Activated T-helper 1 cell treated with anti-CD3 and anti-CD28 coated beads, Interleukin-2, amount 50 U/mL, for 16 hours (primary cell): ENCODE measurements at places on chromosomes 12 and 14.

GRCh38 chr12:100371146-100371545 is 14.3 kb downstream of the SLC17A8 start:
- DNase-seq, result no peak

GRCh38 chr14:101491841-101492240 is 69.5 kb upstream of the DIO3 start:
- DNase-seq, result no peak

DNA sequence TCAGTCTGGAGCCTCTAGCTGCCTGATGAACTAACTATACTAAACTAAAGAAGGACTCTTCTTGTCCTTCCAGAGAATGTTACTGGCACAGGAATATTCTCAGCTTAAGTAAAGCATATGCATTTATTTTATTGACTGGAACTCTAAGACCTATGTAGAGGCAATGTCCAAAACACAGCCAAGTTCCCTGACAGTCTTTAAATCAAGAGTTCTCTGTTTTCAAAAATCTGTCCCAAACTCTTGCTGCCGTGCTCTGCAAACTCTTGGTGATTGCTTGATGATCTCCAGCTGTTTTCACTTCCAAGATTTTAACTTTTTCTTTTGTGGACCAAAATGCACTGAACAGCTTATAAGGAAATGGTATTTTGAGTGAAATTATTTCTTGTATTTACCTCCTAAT is 67.5 kb upstream of the DAAM1 start:
- DNase-seq, result no peak

DNA sequence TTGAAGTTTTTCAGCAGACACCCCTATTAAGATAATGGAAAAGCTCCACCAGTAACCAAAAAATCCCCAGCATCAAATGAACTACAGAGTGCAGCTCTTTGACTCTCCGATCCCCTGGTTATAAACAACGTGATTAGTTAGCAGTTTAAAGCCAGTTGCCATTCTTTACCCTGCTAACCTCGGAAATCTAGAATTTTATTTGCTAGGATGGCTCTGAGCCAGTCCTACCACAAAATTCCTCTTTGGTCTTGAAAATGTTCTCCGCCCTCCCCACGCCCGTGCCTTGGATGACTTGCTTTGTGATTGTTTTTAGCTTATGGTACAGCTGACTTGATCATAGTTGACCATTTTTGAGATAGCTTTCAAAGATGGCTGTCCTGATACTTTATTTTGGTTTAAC is 1.2 kb downstream of the KLHDC2 start:
- DNase-seq, result no peak

DNA sequence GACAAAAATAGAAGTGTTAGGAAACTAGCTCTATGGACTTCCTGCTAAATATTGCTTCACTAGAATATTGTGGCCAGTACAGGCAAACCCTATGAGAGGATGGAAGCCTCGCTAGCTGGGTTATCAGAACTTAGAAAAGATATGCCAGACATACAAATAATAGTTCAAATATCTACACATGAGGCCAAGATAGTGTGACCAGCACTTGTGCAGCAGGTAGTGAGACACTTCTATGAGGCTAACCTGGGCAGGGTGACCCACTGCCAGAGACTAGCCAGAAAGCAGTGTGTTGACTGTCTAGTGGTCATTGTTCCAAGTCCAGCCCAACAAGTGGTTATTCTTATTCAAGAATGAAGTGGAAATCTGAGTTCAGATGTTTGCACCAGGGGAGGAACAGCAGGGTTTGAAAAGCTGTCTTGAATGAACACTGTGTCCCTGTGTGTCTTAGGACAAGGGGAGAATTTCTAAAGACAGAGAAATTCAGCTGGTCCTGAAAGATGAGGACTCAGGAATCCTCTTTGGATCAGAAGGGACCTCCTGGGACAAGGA is 16.3 kb downstream of the TSPAN8 start:
- DNase-seq, result no peak

DNA sequence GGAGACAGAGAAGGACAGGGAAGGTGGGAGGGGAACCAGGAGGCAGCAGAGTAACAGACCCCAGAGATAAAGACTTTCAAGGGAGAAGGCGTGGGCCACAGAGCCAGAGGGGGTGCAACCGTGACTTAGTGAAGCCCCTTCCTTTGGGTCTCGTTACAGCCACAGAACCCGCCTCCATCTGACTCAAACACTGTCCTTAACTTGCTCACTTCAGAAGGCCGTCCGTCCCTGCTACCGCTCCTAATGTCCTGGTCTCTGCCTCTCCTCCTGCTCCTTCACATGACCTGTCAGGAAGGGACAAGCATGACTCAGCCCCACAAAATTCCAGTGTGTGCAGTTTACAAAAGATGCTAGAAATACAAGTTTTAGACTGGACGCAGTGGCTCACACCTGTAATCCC is 18.0 kb downstream of the RIMBP2 start:
- no peak for DNase-seq

DNA sequence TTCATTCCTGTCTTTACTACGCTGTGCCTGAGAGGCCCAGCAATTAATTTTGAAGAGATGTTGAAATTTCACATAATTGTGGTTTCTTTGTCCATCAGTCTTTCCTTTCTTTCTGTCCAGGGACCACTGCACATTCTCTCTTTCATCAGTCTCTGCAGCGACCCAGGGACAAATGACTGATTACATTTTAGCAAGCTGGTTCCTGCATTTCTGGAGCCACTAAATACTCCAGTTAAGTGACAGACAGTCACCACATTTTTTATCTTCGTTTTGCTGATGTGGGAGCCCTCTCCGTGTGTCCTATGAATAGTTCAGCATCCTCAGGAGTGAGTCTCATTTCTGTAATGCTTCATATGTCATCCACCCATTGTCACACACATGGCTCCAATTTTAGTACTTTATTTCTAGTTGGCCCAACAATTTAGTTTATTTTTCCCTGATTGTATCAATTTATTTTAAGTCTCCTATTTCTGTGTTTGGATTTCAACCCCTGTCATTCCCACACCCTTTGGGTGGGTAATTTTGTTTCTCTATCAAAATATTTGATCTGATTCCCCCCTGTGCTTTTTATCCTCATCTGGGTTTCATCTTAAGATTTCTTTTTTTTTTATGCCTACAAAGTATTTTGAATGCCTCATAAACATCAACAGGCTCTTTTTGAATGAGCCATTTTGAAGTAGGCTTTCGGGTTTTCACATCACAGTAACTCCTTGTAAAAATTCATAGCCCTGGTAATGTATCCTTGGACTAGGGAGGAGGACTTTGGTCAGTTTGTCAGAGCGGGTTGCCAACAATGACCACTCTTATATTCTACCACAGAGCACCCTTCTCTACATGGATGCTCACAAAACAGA is 1196.5 kb downstream of the GALC start:
- DNase-seq, result no peak
